Endothelial cell (in vitro differentiated cells): ENCODE measurements at places on chromosomes 7 and 10. TPM values are rescaled to one million over a fixed set of nuclear protein-coding genes. Genes with fewer than 3 reads are reported as not detected.

DNA sequence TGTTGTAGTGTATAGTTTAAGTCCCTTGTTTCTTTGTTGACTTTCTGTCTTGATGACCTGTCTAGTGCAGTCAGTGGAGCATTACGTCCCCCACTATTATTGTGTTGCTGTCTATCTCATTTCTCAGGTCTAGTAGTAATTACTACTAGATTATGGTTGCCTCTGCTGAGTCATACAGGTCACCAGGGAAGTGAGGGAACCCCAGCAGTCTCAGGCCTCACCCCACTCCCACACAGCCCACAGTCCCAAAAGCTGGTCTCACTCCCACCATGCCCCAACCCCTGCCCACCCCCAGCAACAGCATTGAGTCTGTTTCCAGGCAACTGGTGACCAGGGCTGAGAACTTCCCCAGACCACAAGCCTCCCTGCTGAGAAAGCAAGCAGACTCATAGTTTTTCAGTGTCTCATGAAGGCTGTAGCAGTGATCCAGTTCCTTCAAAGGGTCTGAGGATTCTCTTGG lies 88.0 kb downstream of the PLXDC2 start:
- no peak for DNase-seq

DNA sequence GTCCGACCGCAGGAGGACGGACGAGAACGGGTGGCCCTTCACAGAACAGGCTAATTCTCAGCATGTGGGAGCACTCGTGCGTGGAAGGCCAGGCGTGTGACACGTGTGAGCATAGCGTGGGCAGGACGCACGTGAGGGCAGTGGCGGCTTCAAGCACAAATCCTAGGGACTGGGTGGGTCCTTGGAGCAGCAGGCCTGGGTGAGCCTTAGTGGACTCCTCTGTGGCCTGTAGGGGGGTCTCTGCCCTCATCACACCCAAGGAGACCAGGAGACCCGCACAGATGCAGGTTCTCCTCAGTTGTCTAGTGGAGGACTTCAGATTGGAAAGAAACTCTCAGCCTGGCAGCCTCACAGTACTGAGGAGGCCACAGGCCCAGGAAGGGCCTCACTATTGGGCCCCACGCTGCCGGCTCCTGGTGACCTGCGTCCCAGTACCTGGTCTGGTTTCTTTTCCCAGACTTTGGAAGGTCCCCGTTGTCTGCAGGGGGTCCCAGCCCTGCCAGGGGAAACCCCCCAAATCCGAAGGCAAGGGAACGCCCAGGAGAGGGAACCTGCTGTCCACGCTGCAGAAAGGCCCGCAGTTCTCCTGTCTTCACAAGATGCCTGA lies 49.1 kb upstream of the FAM20C start:
- DNase-seq, result no peak

The KNDC1 gene
- 1.3 TPM for total RNA-seq

The NPFFR1 gene
- not detected for total RNA-seq

DNA sequence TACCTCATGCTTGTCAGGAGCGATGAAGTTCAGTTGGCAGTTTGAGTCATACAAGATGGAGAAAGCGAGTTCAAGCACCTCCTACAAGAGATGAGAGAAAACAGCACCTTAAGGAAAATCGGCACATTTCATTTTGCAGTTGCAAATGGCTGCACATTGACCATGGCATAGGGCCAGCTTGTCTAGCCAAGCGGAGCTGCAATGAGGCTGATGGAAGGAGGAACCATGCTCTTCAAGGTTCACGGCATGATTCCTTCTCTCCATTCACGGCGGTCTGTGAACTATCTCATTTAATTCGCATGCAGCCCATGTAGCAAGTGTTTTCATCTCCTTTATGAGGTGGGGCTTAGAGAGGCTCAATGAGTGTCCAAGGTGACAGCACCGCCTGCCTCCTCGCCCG lies 137.4 kb upstream of the AOAH start:
- no peak for DNase-seq

The CYP2C18 gene
- total RNA-seq, result not detected
